SK-MEL-5 (cell line): ENCODE measurements at places on chromosomes 16 and 17. TPM values are rescaled to one million over a fixed set of nuclear protein-coding genes. Genes with fewer than 3 reads are reported as not detected.

Gene CMTR2
- 30.3 and 30.7 TPM in 2 replicates for total RNA-seq

Gene TAT
- total RNA-seq, result not detected in 2 replicates

Gene DYNLRB2
- total RNA-seq, result not detected in 2 replicates

Gene KPNB1
- total RNA-seq, result 286 and 297 TPM in 2 replicates

Gene PPM1E
- total RNA-seq, result 3.5 and 4.2 TPM in 2 replicates

GRCh38 chr16:24504472-24505345, 34.7 kb upstream of the RBBP6 start:
- peak; percentile 77 for DNase-seq

Gene BIRC5
- 164 and 167 TPM in 2 replicates for total RNA-seq

Gene CDC6
- 54.7 TPM in 2 replicates for total RNA-seq

- peak; percentile 78 for DNase-seq
Measured at GRCh38 chr17:5592382-5592781, 8.1 kb upstream of the NLRP1 start.

- DNase-seq, result no peak
Measured at GRCh38 chr16:87345726-87346424, 28.7 kb upstream of the C16orf95 start.

Gene MC1R
- 14.3 and 17.2 TPM in 2 replicates for total RNA-seq

Gene KRT23
- total RNA-seq, result not detected in 2 replicates

Gene NPIPB13
- 0.90 and 0.95 TPM in 2 replicates for total RNA-seq

DNA sequence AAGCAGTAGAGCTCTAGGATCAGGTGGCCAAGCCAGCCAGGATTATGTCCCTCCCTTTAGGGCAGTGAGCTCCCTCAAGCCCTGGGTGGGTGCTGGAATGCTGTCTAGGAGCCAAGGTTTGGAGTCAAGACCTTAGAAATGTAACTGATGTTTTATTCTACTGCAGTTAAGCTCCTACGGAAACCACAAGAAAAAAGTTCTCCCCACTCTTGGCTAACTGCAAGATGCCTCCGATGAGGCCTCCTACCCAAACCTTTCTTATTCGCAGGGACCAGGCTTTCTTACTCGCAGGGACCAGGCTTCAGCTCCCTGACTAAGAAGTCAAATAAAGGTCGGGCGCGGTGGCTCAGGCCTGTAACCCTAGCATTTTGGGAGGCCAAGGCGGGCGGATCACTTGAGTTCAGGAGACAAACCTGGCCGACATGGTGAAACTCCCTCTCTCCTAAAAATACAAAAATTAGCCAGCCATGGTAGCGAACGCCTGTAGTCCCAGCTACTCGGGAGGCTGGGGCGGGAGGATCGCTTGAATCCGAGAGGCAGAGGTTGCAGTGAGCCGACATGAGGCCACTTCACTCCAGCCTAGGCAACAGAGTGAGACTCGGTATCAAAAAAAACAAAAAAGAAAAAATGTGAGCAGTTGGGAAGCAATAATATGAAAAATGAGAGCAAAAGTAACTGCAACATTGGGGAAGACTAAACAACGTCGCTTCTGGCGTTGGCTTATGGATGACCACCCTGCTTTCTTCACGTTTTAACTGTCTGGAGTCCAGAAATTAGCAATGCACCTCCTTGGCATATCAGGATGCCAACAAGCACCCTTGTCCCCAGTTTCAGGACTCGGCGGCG, 31.7 kb upstream of the ARL4D start:
- no peak for DNase-seq

- no peak for DNase-seq
Measured at GRCh38 chr16:69039333-69039941, 66.0 kb upstream of the HAS3 start.

Gene CCNF
- 12.9 and 14.5 TPM in 2 replicates for total RNA-seq

GRCh38 chr16:66169817-66170216, 196.7 kb upstream of the CDH5 start:
- no peak for DNase-seq

DNA sequence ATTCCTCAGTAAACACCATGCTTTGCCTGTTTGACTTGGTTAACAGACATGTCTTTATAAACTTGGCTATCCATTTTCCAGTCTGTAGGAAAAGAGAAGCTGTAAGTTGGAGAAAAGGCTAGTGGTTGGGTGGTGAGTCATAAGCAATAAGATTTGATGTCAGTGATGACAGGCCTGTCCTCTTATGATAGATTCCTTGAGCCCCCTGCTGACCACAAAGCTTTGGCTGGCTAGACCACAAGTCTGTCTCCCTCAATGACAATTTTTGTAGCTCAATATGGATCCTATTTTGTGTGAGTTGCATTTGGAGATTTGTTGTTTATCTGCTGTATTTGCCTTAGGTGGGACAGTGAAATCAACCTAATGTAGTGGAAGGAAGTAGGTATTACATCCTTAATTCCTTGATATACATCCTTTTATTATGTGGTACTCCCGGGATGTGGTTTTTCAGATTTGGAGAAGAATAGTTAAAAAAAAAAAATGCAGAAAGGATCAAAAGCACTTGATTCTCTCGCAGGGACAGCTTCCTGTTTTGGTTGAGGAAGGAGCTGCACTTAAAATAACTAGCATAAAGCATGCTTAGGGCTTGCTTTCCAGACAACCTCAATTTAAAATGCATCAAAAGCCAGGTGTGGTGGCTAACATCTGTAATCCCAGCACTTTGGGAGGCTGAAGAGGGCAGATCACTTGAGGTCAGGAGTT, 67.4 kb downstream of the SIAH1 start:
- peak; percentile 73 for DNase-seq

Gene PRKCA
- 7.2 and 7.3 TPM in 2 replicates for total RNA-seq

GRCh38 chr17:62857526-62857925, 49.4 kb upstream of the MARCHF10 start:
- DNase-seq, result no peak

Gene IGF2BP1
- 8.6 and 9.4 TPM in 2 replicates for total RNA-seq

- DNase-seq, result no peak
Measured at GRCh38 chr16:69116256-69116875, 10.9 kb downstream of the HAS3 start.

- DNase-seq, result no peak
Measured at GRCh38 chr17:78794864-78795640, 13.0 kb upstream of the CYTH1 start.

- DNase-seq, result no peak
Measured at GRCh38 chr16:70522216-70523075, 908 bp downstream of the COG4 start.

DNA sequence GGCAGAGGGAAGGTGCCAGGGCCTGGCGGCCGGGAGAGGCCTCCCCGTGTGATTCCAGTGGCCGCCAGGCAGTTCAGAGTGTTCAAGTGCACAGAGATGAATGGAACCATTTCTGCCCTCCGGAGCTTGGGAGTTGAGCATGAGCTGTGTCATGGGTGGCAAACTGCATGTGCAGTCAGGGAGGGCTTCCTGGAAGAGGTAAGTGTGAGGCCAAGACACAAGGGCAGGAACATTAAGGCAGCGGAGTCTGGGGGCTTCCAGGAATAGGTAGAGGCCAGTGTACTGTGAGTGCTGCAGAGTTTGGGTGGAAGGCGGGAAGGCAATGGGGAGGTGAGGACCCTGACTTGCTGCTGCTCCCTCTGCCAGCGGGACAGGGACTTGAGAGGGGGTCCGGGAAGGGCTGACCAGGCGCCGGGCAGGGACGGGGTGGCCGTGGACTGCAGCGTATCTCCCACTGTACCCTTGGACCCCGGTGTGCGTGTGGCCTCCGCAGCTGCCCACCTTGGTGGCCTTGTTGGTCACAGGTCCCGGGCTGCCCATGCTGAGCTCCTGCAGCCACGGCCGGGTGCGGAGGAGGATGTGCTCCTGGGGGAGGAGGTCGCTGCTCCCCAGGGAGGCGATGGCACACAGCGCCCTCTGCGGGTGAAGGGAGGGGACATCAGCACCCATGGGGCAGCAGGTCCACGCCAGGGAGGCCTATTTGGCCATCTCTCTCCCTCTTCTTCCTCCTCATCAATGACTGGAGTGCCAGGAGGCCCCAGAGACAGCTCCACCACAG, 7.5 kb upstream of the CEP131 start:
- DNase-seq, result peak; percentile 63

Gene ERAL1
- 23.8 and 35.7 TPM in 2 replicates for total RNA-seq

Gene NPW
- 0.55 TPM in 1 of 2 replicates, not detected in the other for total RNA-seq

Gene KRTAP9-4
- not detected in 2 replicates for total RNA-seq

DNA sequence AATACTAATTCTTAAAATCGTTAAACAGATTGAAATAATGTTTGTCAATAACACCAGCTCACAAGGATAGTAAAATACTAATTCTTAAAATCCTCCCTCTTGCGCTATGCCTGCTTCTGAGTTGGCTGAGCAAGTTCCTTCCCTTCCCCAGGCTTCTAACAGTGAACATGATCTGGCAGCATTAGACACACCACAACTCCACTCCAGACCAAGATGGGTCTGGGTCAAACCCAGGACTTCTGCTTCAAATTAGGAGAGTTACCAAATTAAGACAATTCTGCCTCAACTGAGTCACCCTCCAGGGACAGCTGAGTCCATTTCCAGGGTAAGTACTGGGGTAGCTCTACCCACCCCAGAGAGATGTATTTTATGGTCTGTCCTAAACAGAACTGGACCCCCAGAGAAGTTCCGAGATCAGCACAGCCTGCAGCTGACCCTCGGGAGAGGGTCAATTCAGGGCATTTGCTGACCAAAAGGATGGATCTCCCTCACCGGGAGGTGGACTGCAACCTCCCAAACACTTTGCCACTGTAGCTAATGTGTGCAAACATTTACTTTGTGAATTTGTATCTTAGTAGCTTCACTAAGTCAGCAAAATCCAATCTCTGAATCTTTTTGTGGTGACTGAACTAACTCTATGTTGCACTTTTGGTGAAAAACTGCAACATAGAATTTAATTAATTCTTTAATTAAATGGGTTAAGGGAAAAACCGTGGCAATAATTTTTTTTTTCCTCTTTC, 48.8 kb downstream of the ADCY9 start:
- no peak for DNase-seq

Gene SLC6A2
- total RNA-seq, result not detected in 2 replicates

DNA sequence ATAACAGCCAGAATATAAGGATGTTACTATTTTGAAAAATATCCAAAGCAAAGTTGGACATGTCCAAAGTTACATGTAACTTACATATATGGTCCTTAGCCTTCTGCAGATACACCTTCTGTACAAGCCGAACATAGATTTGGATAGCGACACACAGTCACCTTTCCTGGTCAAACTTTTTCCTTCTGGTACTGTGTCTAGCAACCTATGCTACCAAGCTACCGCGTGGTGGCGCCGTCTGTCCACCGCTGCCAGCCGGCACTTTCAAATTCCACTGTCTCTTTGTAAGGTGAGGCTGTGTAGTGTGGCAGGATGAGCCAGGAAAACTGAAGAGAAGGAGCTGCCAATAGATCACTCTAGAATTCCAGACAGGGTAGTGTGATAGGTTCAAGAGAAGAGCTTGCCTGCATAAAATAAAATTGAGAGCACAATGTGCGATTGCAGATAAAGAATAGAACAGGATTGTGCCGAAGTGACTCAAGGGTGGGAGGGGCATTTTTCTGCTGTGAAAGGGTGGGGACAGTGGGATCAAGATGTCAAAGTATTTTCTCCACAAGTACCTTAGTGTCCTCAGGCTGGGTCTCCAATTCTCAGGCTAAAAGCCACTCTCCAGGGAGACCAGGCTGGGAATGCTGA, 366.9 kb downstream of the SLC39A11 start:
- peak; percentile 88 for DNase-seq

DNA sequence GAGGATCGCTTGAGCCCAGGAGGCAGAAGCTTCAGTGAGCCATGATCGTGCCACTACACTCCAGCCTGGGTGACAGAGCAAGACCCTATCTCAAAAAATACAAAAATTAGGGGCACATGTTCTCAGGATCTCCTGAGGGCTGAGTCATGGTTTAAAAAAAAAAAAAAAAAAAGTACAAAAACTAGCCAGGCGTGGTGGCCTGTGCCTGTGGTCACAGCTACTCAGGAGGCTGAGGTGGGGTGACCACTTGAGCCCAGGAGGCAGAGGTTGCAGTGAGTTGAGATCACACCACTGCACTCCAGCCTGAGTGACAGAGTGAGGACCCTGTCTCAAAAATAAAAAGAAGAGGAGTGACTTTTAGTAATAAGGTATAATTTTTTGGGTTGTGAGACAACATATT, 16.9 kb downstream of the BLMH start:
- DNase-seq, result no peak

Gene G6PC1
- not detected in 2 replicates for total RNA-seq

- no peak for DNase-seq
Measured at GRCh38 chr17:80270104-80270503, 9.5 kb downstream of the RNF213 start.

GRCh38 chr16:85491058-85491771, 121.9 kb upstream of the GSE1 start:
- peak; percentile 48 for DNase-seq

DNA sequence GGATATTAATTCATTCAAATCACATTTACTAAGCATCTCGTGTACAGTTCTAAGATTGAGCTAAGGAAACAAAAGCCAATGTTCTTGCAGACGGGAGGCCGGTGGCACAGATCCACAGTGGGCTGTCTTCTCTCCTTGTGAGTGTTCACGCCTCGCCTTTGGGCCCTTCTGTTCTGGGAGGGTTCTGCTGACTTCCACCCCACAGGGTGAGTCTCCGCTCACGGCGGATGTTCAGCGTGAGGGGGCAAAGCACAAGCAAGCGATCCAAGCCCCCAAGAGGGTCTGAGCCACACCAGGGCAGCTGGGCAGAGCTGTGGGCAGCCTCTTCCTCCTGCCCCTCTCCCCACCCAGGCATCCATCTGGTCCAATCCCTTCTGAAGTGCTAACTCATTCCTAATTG, 84.3 kb upstream of the DOC2B start:
- DNase-seq, result no peak

Gene B3GNT9
- 0.92 and 2.0 TPM in 2 replicates for total RNA-seq

DNA sequence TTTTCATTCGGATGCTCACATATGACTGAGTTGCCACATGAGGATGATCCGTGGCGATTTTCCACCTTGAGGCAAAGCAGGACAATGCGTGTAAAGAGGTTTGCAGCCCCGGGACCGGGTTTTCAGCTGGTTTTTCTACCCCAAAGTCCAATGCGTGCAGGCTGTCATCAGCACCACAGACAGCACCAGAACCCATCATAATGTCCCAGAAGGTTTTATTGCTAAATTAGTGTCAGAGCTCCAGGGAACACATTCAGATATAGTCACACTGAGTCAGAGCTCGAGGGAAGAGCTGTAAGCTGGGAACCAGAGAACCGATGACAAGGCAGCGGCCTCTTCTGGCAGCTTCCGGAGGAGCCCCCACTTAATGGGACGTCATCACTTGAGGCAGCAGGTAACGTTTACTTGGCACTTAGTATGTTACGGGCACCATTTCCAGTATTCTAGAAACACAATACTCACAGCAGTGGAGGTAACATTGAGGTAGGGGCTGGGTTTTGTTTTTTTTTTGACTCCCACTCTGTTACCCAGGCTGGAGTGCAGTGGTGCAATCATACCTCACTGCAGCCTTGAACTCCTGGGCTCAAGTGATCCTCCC, 8.9 kb upstream of the NAGPA start:
- DNase-seq, result no peak
